Stimulated activated CD4-positive, alpha-beta T cell treated with anti-CD3 and anti-CD28 coated beads, Interleukin-15, amount 100 ng/mL, for 1 hour (primary cell): ENCODE measurements at places on chromosomes 1 and 21.

GRCh38 chr1:111082421-111083203, 57.3 kb downstream of the DRAM2 start:
- no peak for DNase-seq

DNA sequence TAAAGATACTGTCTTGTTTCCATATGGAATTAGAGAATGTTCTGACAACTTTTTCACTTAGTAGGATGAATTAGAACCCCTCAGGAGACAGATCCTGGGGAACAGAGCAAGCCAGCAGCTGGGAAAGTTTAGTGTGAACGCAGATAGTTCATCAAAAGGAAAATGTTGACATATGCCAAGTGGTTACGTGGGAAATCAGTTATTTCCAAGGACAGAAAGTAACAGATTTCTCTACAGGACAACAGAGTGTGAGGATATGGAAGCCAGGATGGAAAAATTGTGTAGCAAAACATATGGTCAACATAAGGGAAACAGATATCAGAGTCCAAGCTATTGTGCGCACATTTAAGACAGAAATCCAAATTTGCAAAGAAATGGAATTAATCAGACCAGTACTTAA, 419.5 kb downstream of the LRRIQ3 start:
- no peak for DNase-seq

DNA sequence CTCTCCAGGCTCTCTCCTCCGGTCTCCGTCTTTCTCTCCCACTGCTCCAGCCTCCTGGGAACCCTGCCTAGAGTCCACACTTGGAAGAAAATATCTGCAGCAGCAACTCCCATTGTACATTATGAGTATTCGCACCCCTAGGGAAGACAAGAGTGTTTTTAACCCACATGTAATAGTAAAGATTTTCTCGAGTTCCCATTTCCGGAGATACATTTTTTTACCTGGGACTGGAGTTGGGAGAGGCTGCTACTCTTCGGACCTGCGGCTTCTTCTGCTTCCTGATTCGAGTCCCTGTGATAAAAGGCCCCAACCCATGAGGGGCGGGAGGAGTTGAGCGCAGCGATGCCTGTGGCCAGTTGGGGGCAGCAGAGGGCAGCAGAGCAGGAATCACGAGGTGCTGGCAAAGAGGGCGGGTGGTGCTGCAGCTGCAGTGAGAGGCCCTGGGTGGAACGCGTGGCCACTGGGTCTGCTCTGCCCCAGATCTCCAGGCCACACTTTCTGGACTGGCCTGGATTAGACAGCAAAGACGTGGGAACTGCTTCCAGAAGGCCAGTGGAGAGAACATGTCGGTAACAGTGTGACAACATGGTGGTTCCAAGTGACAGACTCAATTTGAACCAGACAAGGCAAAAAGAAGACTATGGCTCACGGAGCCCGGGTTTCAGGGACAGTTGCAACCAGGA, 221.0 kb upstream of the CSF3R start:
- no peak for DNase-seq

- DNase-seq, result no peak
Observed at GRCh38 chr1:104765085-104765484, 1015.4 kb downstream of the AMY1C start.
